H7 (cell line): ENCODE measurements at places on chromosomes 5 and 9.
A peak's percentile ranks its signal among the peaks of the same experiment; 100 is the strongest.

GRCh38 chr5:161009194-161009593 is 157.2 kb upstream of the ATP10B start:
- peak; percentile 13 for DNase-seq

GRCh38 chr9:95595721-95596295 is 79.0 kb upstream of the PTCH1 start:
- no peak for DNase-seq

GRCh38 chr9:89604729-89605464 is at the start of gene GADD45G:
GADD45G (plus strand) TSS chr9:89605012; CDS start chr9:89605122, 110 bp downstream.
- DNase-seq: peak; percentile 98

DNA sequence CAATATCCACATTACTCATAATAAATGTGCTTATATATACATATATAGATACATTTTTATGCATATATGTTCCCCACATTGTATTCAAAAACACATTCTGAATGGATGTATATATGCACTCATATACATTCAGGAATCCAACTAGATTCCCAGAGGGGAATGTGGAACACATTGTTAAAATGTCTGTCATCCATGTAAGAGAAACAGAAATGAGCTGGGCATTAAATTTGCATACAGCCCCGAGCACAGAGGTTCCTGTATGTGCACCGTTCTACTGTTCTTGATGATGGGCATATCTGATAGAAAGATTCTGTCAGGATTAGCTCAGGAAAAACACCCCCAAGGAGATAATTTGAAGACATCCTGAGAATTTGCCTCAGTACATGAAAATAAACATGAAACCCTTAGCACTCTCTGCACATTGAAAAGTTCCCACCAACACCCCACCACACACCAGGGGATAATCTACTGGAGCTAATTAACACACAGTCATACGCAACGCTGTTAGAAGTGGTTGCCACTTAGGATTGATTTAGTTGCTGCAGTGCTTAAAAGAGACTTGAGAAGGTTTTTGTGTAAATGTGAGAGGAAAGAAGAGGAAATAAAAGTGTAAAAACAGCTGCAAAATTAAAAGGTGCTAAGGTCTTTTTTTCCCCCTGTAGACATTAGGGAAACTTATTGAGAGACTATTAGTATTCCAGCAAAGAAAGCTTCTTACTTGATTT is 223.3 kb downstream of the SLF1 start:
- DNase-seq: no peak

DNA sequence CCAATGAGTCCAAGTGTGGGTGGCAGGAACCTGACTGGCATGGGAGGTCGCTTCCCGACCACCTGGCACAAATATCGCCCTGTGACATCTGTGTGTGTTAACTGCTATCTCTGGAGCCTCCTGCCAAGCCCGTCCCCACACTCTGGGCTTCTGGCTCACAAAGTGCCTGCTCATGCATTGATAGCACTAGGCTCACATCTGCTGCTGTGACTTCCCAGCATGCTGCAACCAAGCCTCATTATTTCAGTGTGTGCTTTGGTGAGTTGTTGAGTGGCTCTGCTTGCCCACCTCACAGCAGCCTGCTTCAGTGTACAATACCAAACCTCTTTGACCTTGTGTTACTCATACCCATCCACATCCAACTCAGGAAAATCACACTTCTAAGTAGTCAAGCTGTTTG is 139.8 kb downstream of the APBA1 start:
- no peak for DNase-seq

- DNase-seq: peak; percentile 91
Measured at GRCh38 chr9:109779711-109780452, at the start of gene PALM2AKAP2. PALM2AKAP2 (plus strand) TSS chr9:109780198; CDS start chr9:109780489, 291 bp downstream.

DNA sequence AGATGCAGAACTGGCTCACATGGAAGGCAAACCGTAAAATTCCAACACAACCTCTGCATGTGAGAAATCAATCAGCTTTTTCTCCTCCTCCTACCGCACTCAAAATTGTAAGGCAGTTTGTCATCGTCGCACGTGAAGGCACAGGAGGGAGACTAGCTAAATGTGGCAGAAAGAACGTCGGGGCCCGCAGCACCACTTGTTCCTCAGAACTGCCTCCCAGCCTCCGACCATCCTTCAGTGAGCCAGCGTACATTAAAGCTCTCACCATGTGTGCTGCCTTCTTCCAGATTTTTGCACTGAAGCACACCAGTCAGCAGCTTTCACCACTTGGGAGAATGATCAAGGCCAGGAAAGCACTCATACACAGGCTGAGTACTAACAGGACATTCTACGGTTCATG is 105.9 kb downstream of the RFX3 start:
- DNase-seq: no peak

DNA sequence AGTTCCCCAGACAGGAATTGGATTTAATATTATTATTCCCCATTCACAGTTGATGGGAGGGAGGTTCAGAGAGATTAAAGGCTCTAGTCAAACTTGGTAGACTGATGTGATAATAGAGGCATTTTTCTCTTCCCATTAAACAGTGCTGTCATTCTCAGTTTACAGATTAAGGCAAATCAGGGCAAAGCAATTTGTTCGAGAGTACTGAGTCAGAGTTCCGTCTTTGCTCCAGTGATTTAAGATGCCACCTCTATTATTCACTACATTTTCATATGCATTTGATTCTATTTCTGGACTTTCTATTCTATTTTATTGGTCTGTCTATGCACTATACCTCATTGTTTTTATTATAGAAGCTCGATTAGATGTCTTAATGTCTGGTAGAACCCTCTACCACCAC is 201.0 kb upstream of the RAI14 start:
- DNase-seq: no peak

GRCh38 chr9:13847270-13847669 is 466.7 kb downstream of the NFIB start:
- DNase-seq: no peak

- no peak for DNase-seq
Measured at GRCh38 chr9:130833031-130833990, 1.7 kb upstream of the ABL1 start.

- DNase-seq: peak; percentile 43
Measured at GRCh38 chr9:127159949-127160610, 37.6 kb upstream of the ANGPTL2 start.

GRCh38 chr5:40442346-40442745 is 237.4 kb upstream of the PTGER4 start:
- DNase-seq: no peak

- DNase-seq: no peak
Measured at GRCh38 chr5:122081541-122081940, 3.5 kb upstream of the LOX start.

DNA sequence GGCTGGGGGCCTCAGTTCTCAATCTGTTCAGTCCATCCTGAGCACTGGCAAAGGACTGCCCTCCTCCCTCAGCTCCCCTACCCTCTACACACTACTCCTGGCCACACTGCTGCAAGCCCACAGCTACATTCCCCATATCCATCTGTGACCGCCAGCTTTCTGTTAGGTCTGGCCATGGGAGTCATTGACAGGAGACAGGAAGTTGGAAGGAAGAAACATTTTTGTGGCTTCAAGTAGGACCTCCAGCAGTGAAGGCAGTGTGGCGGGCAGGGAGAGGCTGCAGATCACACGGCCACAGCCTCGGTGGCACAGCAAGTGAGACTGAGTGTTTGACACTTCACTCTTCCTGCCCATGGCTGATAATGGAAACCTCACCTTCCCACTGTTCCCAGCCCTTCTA is 55.9 kb downstream of the SECISBP2 start:
- DNase-seq: no peak

- peak; percentile 51 for DNase-seq
Measured at GRCh38 chr5:32074401-32074800, 99.7 kb downstream of the GOLPH3 start.
